ENCODE measurements at places on chromosomes 5 and 9.

DNA sequence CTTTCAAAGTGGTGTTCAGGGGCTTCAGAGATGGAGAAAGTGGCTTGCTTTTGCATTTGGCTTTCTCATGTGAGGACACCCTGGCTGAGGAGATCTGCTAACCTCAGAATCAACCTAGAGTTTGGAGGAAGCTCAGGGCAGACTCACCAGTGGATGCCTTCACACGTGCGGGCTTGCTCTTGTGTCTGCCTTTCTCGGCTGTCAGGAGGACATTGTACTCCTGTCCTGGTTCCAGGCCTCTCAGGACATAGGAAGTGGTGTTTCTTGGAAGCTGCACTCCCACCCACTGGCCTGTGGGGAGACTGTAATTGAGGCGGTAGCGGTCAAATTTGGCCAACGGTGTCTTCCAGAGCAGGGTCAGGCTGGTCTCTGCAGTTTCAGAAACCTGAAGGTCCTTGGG, 44.5 kb downstream of the TNC start:
- no peak for DNase-seq

GRCh38 chr9:121765021-121765950, 113.9 kb downstream of the DAB2IP start:
- DNase-seq, result no peak

GRCh38 chr5:178537467-178538371, 52.5 kb downstream of the COL23A1 start:
- DNase-seq, result no peak

DNA sequence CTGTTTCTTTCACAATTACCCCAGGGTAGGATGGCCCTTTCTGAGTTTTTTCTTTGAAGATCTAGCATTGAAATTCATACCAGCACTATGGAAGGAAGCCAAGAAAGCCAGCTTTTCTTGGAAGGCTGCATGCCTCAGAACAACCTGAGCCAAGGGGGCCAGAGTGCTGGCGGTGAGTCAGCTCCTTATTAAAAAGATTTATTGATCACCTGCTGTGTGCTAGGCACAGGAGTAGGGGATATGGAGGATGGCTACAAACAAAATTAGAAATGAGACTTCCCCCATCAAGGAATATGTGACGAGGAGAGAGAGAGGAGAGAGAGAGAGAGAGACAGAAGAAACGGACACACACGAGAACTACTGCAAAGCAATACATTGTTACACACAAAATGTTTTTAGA, 184.6 kb upstream of the PUM3 start:
- DNase-seq, result peak; percentile 71

GRCh38 chr5:38329132-38329715, 70.9 kb downstream of the EGFLAM start:
- peak; percentile 37 for DNase-seq

DNA sequence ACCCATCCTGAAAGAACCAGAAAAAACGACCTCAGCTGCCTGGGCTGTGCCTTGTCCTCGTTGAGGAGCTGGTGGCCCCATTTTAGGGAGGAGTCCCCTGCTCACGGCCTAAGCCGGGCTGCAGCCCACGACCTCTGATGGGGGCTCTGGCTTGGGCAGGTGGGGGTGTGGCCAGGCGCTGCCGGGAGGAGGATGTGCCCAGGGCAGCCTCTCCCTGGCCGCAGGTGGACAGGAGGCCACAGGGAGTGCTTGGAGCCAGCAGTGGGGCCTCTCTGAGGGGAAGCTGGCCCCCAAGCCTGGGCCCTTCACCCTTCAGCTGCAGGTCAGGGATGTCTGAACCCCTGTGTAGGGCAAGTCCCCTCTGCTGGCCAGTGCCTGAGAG, 2.5 kb downstream of the DIPK1B start:
- DNase-seq, result no peak

GRCh38 chr9:28073270-28073669, 500.0 kb upstream of the C9orf72 start:
- peak; percentile 75 for DNase-seq

DNA sequence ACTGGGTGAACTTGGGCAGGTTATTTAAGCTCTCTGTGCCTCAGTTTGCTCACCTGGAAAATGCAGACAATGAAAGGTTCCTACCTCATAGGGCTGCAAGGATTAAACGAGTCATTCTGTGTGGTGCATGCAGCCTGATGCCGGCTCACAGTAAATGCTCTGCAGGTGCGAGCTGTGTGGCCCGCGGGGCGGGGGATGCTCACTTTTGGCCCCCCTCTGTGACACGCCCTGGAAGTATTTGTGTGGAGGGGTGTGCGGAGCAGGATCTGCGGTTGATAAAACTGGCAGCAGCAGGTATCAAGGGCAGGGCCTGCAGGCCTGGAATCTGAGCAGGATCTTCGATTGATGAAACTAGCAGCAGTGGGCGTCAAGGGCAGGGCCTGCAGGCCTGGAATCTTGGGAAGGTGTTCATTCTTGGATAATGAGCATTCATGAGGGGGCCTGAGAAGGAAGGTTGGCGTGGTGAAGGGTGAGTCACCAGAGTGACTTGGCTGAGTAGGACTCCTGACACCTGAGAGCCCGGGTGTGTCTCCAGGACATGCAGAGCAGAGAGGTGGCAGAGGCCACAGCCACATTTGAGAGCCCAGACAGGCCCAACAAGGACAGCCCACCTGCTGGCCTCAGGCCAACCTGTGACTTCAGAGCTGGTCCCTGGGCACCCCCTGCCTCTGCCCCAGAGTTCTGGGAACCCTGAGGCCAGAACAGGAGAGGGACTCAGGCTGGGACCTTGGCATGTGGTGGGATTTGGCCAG, 11.9 kb downstream of the UNC5A start:
- no peak for DNase-seq

- DNase-seq, result no peak
Observed at GRCh38 chr5:101904736-101905135, 391.3 kb downstream of the SLCO4C1 start.

GRCh38 chr5:54671681-54672080, 154.1 kb downstream of the SNX18 start:
- DNase-seq, result no peak

DNA sequence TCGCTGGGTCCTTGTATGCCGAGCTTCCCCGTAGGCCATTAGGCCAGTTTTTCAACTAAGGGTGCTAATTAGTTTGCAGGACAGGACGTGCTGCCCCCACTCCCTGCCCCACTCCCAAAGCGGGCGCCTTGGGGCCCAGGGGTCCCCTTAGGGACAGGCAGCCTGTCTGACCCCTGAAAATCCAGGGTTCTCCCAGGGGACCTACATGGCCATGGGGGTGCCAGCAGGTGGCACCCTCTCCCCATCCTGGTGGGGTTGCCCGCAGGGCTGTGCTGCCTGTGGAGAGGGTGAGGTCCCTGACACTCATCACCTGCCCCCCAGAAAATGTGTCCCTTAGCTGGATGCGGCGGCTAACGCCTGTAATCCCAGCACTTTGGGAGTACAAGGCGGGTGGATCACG, 8.5 kb upstream of the CCDC187 start:
- DNase-seq, result peak; percentile 36

DNA sequence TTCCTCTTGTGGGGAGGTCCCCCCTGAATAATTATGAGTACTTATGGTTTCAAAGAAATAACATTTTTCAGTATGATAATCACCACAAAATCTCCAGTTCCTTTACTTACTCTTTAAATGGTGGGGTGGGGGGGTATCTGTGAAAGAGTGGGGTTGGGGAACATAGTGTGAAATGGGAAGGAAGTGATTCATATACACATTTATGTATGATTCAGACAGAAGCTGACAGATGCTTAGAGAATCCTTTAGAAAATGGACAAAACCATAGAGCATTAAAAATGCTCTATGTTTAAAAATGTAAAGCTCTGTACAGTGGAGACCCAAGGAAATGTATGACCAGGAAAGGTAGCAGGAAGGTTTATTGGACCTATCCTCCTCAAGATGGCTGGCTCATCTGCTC, 267.5 kb upstream of the GRIA1 start:
- DNase-seq, result peak; percentile 32

DNA sequence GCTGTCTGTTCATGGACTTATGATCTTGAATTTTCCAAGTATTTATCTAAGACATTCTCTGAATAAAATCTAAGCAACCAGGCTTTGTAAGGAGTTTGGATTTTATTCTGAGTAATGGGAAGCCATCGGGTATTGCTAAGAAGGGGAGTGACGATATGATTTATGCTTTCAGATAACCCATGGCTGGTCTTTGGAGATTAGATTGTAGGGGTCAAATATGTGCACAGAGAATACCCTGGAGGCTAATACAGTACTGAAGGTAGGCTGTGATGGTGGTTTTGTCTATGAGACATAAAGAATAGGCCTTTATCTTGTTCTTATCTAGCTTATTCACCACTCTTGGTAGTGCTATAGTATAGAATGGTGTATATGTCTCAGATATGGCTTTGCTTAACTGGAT, 60.0 kb upstream of the C5orf46 start:
- DNase-seq, result no peak

DNA sequence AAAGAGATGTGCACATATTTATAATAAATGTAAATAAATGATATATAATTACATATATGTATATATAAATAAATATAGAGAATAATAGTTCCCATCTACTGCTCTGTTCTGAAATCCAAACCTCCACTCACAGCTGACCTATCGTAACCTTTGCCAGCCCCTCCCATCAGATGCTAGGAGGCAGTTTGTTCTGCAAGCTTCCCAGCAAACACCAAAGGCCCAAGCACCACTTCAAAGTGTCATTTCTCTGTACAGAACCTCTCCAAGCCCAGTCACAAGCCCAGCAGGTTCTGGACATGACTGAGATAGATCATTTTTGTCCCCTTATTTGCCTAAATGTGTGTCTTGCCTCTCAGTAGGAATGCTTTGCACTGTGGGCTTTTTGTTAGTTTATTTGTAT, 62.4 kb downstream of the MFAP3 start:
- DNase-seq, result no peak

GRCh38 chr5:163310997-163311396, 126.4 kb upstream of the CCNG1 start:
- DNase-seq, result no peak

GRCh38 chr5:180438785-180439780, 55.1 kb upstream of the CNOT6 start:
- DNase-seq, result no peak

- no peak for DNase-seq
Observed at GRCh38 chr5:176596689-176597416, 13.1 kb downstream of the GPRIN1 start.

DNA sequence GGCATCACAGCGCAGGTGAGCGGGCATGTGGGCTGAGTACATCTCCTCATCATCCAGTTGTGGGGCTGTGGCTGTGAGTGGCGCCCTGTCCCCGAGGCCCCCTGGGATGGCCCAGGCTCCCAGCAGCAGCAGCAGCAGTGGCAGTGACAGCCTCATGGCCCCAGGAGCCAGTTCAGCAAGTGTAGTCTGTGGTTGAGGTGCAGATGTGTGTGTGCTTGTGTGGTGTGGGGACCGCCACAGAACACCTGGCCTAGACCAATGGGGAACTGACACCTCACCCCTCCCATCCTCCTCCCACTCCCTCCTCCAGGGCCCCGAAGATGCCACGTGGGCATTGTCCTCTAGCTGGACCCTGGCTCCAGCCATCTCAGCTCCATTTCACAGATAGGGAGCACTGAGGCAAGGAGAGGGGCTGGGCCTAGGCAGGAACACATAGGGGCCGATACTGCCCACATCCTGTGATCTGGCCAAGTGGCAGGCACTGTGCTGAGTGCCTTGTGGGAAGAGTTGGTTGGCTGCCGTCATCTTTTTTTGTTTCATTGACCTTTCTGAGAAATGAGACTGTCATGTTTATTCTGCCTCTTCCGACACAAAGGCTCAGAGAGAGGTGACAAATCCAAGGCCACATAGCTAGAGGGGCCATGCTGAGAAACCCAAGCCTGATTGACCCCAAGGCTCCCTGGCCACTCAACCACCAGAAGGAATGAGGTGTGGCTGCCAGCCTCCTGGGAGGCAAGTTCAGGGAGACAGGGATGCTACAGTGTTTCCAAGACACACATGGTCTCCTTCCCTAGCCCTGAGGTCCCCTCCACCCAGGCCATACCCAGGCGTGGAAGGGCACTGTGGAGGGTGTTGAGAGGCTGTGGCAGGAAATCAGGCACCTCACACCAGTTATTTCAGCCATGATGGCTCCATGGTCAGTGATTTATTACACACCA, at the start of gene MZB1:
MZB1 (minus strand) TSS at position 213 of the 938 bp plus-strand sequence; CDS start at position 156, 57 bp downstream.
- DNase-seq, result no peak

DNA sequence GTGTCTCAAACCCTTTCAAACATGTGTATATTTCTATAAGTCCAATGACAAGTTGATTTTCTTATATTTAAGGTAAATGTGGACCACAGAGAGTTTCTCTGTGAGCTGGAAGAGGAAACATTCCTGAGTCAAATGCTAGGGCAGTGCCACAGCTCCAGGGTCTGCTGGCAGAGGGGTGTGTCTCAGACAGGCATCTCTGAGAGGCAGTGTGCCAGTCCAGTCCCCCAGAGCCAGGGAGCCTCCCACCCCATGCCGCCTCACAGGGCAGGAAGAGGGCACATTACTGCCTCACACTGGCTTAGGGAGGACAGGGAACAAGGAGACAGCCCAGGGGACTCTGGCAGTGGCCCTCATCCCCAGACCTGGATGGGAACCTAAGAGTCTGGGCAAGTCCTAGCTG, 120.2 kb downstream of the TENT4A start:
- DNase-seq, result no peak

All from A673 (cell line).